ENCODE measurements at places on chromosomes 6 and 20. TPM values are rescaled to one million over a fixed set of nuclear protein-coding genes. Genes with fewer than 3 reads are reported as not detected.

DNA sequence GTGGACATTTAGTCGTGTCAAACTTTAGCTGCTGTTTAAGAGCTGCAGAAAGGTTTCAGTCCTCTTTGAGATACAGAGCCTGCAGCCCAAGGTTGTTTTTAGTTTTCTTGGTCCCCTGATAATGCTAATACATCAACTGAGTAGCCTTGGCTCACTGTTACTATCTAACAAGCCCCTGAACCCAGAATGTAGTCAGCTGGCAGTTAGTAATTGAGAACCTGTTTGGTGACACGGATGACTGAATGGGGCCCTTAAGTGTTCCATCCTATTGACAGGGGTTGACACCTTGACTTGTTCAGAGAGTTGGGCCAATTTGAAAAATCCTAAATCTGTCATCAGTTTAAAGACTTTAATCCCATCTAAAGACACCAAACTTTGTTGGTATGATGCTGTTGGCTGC, 2.8 kb downstream of the RTN4IP1 start:
- no peak for DNase-seq

DNA sequence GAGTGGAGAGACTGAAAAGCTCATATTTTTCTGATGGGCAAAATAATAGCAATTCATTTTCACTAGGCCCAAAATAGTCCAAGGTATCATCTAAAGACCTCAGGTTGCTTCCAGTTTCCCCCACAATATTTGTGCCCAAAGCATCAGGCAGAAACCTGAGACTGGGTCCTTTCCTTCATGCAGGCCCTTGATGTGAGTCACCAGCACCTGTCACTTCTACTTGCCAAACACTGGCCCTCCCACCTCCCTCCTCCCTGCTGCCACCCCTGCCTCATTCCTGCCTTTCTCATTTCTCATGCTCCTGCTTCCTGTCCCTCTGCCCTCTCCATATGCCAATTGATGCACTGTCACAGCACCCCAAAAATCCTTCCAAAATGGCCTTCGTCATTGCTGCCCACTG, 230.4 kb upstream of the CST7 start:
- DNase-seq, result no peak

DNA sequence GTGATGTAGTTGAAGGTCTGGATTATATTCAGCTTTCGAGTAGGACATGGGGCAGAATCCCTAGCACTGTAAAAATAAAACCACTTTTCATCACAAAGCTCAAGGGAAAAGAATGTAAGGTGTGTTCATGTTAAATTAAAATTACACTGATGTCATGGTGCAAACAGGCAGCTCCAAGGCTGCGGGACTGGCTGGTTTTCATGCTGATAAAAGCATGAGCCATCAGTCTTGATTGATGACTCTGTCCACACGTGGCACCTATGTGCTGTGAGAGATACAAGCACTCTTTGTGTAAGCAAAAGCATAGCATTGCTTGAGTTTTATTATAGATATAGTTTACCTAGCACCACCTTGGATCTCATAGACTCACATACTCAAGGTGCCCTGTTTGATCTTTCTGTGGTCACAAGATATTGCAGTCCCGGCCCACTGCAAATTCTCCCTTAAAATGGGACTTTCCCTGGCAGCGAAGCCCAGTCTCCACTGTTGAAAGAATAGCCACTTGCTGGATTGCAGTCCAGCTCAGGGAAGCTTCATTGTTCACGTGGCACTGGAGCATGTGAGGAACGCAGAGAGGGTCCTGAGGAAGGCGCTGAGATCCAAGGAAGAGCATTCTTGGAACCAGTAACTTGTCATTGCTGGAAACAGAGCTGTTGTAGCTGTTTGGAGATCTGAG, 90.6 kb downstream of the TIAM2 start:
- DNase-seq, result no peak

DNA sequence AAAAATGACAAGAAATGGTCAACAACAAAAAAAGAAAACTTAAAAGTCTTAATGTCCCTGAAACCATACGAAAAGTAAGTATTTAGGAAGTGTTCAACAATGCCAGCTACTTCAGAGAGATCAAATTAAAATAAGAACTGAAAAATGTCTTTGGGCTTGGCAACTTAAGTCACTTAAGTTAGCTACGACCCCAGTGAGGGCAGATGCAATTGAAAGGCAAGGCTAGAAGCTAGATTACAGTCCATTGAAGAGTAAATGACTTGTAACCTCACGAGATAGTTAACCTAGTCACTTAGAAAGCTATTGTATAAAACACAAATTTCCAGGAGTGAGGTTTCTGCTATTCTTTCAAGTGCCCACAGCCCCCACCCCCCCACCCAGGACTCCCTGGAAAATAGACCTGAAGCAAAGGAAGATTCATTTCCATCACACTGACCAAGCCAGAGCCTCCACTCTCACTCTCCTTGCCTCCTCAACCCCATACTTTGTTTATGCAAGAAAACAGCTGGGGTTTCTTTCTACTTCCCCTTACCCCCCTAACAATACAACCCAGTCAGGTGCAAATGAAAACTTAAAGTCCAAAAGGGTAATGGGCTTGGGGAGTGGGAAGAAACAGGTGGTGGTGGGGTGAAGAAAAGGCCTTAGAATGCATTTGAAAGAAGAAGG, 14.6 kb downstream of the RTN4IP1 start:
- no peak for DNase-seq

PAQR8 gene
- 22.8 TPM for total RNA-seq

DNA sequence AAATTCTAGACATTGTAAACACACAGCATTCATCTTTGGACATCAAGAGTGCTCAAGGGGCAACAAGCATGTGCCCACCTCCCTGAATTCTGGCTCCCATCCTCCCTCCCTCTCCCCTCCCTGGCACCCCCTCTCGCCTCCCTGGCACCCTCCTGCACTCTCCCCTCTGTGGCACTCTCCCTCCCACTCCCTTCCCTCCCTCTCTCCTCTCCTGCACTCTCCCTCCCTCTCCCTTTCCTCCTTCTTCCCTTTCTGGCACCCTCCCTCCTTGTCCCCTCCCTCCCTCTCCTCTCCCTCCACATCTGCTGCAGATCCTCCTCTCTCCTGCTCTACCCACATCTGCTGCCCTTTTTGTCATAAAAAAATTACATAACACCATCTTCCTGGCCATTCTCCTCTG, 113.0 kb upstream of the SLC22A23 start:
- no peak for DNase-seq

GRCh38 chr6:63352069-63352543, 32.3 kb upstream of the LGSN start:
- peak; percentile 34 for DNase-seq

LST1 gene
- total RNA-seq, result 20.6 TPM

DNA sequence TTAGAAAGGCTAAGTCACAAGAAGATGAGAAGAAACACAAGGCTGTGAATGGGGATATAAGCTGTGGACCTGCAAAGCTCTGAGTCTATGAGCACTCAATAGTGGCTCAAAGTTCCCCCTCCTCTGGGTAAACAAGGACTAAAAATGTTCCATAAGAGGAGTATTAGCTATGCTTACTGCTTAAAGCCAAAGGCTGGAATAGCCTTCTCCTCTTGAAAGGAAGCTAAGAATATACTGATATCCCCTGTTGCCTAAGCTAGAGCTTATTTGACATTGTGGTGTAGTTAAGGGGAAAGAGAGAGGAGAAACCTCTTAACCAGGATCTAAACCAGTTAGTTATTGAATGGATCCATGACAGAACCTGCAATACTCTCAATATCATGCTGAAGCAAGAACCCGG, 45.8 kb downstream of the NOL7 start:
- no peak for DNase-seq

GRCh38 chr20:49846206-49846807, 33.7 kb downstream of the SLC9A8 start:
- no peak for DNase-seq

Data from GM12878 (cell line).